T-helper 17 cell (primary cell): ENCODE measurements at places on chromosomes 1 and 21. TPM values are rescaled to one million over a fixed set of nuclear protein-coding genes. Genes with fewer than 3 reads are reported as not detected.

- DNase-seq = no peak
Measured at GRCh38 chr1:107604825-107605224, 360.2 kb downstream of the VAV3 start.

DNA sequence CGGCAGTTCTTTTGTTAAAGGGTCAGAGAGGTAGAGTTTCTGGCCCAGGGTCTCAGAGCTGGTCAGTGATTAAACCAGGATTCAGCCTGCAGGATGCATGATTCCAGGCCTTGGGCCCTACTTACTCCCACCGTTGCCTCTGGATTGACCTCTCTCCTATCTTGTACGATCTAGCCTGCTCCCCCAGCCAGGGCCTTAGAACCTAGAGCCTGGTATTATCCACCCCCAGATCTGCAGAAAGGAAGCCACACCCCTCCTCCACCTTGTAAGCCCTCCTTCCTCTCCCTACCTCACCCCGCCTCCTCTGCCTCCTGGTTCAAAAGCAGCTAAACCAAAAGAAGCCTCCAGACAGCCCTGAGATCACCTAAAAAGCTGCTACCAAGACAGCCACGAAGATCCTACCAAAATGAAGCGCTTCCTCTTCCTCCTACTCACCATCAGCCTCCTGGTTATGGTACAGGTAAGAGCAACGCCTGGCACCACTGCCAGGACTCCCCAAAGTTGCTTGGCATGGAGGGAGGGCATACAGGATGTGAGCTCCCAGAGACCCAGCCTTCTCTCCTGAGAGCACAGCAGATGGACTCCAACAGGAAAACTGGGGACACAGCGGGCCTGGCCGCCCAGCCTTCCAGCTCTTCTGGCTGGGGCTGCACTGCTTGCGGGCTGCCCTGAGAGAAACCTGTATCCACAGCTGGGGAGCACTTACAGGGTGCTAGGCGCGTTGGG, at the start of gene CD52:
Gene CD52 (plus strand): TSS at position 347 of the 726 bp plus-strand sequence. CDS start 60 bp downstream, at position 407.
- DNase-seq = peak; percentile 51

DNA sequence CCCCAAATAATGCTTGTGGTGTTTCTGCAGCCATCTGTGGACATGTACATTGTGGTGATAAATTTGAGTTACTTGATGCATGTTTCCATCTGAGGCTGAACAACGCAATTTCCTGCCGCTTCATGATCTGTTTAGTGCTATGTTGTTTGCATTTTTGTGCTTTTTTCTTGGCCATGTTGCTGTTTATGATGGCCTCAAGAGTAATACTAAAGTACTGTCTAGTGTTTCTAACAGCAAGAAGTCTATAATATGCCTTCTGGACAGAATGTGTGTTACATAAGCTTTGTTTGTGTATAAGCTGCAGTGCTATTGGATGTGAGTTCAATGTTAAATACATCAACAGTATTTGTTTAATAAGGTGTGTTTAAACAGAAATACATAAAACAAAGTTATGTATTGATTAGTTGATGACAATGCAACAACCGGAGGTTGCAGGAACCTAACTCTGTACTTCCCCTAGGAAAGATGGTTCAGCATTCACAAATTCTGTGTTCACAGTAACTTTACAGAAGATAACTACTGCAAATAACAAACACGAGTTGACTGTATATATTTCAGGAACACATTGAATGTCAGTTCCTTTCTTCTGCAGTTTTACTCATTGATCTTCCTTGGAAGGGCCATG, 114.8 kb upstream of the USP24 start:
- no peak for DNase-seq

- DNase-seq = no peak
Measured at GRCh38 chr21:26881504-26882228, 36.5 kb upstream of the ADAMTS1 start.

DNA sequence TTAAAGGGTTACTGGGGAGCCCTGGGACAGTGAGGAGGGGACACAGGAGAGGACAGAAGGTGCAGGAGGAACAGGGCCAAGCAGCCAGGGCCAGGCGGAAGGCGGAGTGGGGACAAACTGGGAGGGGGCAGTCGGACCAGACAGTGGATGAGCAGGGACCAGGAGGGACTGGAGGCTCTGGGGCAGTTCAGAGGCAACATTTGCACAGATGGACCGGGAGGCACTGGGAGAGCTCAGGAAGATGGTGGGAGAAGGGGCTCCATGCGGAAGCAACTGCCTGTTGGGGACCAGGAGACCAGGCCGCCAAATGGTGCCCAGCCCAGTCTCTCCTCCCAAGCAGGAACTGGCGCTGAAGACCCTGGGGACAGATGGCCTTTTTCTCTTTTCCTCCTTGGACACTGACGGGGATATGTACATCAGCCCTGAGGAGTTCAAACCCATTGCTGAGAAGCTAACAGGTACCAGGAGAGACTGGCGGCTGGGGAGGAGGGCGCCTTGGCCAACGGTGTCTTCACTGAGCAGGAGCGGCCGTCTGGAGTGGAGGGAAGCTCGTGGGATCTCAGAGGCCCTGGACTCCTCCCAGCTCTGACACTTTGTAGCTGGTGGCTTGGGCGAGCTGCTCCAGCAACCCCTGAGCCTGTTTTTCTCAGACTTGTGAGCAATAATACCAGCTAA, 847 bp downstream of the SELENON start:
- DNase-seq = no peak

- no peak for DNase-seq
Measured at GRCh38 chr1:115458426-115459114, 120.5 kb upstream of the NGF start.

The CNR2 gene
- total RNA-seq = 0.13 TPM

DNA sequence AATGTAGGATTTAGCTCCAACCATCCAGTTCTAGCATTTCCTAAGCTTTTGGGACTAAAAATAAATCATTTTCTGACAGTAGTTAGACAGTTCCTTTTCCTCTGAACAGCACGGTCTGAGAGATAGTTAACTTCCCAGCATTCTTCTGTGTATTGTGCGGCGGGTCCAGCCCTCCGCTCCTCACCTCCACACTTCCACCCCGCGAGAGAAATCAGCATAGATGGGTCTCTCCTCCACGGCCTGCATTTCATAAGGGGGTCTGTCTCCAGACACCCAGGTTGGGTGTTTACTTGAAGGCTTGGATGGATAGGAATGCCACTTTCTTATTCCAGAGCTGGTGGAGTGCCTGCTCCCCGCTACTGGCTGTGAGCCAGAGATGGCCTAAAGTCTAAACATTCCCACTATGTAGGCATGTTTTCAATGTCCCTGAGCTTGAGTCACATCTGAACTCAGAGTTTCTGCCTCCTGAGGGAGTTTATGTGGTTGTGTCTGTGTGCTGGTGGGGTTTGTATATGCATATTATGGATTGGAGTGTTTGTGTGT, 38.0 kb upstream of the PPP2R5A start:
- no peak for DNase-seq

DNA sequence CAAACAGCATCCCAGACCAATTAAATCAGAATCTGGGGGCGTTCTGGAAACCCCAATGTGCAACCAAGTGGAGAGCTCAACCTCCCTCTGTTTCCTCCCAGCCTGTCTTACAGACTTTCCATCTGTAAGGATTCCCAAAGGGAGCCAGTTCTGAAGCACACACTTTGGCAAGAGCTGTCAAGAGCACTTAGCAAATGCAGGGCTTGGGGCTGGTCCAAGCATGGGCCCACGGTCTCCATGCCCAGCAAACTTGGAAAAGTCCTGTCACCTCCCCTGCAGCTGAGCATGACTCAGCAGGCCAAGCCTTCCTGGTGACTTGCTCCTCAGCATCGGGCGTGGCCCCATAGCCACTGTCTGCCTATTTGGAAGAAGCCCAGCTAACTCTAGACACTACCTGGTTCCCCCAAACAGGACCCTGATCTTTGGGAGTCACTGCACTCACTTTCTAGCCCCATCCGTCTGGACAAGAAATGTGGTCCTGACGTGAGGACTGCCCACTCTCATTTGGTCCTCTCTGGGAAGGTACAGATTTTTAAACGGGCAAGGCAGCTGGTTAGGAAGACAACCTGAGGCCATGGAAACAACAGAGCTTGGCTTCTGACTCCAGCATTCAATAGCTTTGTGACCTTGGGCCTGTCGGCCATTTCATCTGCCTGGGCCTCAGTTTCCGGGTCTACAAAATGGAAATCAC, 16.9 kb downstream of the SLC2A1 start:
- no peak for DNase-seq

- no peak for DNase-seq
Measured at GRCh38 chr1:2534687-2535441, 4.8 kb upstream of the HES5 start.

The RGS13 gene
- total RNA-seq = 0.26 TPM

DNA sequence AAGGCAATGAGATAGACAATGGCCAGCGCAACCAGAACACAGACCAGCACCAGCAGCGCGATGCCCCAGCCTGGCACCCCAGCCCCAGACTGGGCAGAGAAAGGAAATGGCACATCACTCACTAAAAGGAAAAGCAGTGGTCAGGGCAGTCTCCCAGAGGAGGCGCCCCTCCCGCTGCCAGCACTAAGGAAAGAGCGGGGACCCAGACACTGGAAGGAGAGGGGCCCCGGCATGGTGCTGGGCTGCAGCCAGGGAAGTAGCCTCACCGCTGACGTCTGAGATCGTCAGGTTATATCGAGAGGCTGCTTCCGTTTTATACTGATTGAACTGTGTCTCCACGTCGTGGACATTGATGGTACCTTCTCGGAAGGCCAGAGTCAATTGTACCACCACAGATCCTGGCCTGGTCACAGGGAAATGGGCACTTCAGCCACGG, 13.8 kb downstream of the TRIM46 start:
- DNase-seq = no peak

- no peak for DNase-seq
Measured at GRCh38 chr1:24544239-24544638, 11.6 kb upstream of the NCMAP start.

The OR2M3 gene
- not detected for total RNA-seq

DNA sequence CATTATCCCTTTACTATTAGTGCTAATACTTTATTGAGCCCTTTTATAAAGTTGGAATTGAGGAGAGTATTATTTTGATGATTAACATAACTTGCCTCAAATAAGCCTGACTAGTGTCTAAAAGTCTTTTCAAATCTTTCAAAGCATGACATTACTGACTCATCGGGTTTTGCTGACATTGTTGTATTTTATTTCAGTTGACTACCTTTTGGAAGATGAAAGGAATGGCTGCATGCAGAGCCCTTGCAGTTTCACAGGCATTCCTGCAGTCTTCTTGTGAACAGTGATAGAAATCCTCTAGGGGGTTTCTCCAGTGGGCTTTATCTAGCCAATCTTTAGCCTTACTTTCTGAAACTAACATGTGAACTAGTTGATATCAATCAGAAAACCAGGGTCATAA, 43.0 kb upstream of the TMEM61 start:
- no peak for DNase-seq

GRCh38 chr1:15510611-15511405, 13.2 kb downstream of the CASP9 start:
- no peak for DNase-seq

- no peak for DNase-seq
Measured at GRCh38 chr1:19723874-19724273, 59.2 kb downstream of the HTR6 start.

DNA sequence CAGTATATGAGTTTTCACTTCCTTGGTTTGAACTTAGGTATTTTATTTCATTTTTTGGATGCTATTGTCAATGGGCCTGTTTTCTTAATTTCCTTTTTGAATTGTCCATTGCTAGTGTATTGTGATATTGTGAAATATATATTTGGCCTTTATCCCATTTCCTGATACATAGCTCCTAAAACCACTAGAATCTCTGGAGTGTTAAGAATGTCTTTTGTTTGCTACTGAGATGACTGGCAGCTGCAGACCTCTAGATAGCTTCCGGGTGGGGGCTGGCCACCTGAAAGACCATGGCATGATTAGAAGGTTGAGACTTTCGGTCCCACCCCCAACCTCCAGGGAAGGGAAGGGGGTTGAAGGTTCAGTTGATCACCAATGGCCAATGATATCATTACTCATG, 245.4 kb downstream of the KCNJ6 start:
- no peak for DNase-seq

- no peak for DNase-seq
Measured at GRCh38 chr1:80154176-80154575, 1147.6 kb upstream of the ADGRL4 start.
